CD4-positive, alpha-beta T cell treated with Interleukin-6 for 4 hours (primary cell): ENCODE measurements at places on chromosomes 1 and 21.

DNA sequence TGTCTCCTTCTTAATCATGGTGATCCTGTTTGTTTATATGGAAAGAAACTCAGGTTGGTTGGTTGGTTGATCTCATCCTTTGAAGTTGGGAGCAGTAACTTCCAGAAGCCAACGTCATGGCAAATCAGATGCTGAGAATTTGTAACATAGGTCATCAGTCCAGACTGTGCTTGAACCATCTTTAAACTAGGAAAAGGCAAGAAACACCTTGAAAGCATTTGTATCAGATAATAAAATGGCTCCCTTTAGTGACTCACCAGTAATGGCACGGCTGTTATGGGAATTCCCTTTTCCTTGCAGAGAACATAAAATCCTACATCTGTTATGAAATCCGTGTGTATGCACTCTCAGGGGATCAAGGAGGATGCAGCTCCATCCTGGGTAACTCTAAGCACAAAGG is 58.1 kb downstream of the SERBP1 start:
- DNase-seq: no peak

- DNase-seq: no peak
Observed at GRCh38 chr1:216332462-216332861, 90.8 kb downstream of the USH2A start.

- no peak for DNase-seq
Observed at GRCh38 chr1:47298025-47298699, 15.8 kb downstream of the STIL start.

DNA sequence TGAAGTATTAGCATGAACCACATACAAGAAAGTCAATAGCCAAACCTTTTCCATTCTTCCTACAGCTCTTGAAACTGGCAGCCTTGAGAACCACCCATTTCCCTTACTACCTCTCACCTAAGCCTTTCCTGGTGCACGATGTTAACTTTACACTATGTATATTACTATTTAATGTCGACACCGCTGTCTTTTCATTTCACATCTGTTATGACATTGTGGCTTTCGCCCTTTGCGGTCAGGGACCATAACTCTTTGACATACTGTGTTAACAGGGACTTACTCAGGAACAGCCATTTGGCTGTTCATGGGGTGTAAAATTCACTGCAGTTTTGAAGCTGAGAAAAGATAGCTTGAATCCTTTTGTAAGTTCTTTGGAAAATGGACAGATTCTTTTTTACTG is 21.1 kb upstream of the GPR88 start:
- no peak for DNase-seq

DNA sequence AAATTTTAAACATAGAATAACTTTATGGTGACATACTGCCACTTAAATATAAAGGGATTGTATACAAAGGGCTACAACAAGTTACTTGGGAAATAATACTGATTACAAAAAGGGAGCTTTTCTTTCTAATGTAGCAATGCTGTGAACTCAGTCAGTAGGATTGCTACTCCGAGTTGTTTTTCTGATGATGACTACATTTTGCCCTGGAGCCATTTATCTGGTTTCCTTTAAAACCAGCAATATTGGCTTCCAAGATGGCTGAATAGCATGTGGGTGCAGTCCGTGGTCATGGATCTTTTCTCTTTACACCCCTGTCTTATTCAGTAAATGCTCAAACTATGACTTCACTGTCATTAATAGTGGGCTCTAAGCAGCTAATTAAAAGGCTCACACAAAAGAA is 92.6 kb upstream of the NEK7 start:
- DNase-seq: no peak

- DNase-seq: peak; percentile 81
Observed at GRCh38 chr1:26889551-26890466, at the start of gene GPN2. Gene GPN2, minus strand, starts transcription at chr1:26890283. Its CDS starts 187 bp downstream, at chr1:26890096.

- DNase-seq: no peak
Observed at GRCh38 chr1:3327936-3328590, 126.4 kb upstream of the ARHGEF16 start.

DNA sequence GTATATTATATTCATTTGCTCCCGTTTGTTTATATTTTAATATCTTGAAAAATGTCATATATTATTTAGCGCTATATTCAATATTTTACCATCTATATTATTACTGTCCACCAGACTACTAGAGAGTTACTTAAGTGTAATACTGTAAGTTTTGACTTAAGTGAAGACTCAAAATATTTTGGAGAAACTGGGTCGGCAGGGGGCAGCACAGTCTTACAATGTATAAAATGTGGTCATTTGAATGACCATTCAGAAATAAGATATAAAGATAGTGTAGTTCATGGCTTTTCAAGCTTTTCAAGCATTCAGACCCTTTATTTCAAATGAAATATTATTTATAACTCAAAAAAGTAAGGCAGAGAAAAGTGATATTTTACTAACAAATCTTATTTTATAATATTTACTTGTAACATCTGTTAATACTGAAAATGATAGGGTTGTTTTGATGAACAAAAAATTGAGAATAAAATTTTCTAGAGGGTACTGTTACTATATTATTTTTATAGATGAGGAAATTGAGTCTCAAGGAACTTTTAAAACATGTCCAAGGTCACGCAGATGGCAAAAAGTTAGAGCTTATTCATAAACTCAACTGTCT is 89.0 kb upstream of the SERTAD4 start:
- peak; percentile 20 for DNase-seq

DNA sequence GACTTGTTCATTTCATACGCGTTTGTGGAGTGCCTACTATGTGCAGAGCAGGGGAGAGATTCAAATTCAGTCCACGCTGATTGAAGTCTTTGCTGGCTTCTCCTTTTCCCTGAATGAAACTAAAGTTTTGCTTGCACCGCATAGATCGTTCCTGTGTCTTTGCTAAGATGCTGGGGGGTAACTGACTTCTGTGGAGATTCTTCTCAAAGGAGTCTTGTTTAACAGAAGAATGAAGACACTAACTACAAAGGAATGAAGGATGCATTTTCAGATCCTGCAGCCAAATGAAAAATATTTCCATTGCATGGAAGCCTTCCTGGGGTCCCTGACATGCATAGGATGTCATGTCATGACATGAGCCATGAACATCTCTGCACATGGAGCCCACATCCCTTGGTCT is 26.9 kb upstream of the H6PD start:
- DNase-seq: no peak

DNA sequence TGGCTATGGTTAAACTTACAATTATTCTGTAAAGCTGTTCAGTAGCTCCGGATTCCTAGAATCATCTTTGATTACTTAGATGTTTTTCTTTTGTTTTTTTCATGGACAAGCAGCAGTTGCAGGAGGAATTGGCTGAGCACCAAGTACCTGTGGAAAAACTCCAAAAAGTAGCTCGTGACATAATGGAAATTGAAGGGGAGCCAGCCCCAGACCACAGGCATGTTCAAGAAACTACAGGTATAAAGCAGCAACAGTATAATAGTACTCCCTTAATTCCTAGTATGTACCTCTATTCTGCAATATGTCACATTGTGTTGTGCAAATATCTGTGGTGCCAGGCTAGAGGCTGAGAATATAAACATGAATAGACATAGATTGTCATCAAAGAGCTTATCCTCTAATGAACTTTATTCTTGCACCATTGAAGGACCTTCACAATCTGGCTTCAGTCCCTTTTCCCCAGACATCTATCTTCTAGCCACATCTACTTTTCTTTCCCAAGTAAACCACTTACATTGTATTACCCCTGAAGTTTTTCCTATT is 132.3 kb upstream of the BMP8A start:
- no peak for DNase-seq

DNA sequence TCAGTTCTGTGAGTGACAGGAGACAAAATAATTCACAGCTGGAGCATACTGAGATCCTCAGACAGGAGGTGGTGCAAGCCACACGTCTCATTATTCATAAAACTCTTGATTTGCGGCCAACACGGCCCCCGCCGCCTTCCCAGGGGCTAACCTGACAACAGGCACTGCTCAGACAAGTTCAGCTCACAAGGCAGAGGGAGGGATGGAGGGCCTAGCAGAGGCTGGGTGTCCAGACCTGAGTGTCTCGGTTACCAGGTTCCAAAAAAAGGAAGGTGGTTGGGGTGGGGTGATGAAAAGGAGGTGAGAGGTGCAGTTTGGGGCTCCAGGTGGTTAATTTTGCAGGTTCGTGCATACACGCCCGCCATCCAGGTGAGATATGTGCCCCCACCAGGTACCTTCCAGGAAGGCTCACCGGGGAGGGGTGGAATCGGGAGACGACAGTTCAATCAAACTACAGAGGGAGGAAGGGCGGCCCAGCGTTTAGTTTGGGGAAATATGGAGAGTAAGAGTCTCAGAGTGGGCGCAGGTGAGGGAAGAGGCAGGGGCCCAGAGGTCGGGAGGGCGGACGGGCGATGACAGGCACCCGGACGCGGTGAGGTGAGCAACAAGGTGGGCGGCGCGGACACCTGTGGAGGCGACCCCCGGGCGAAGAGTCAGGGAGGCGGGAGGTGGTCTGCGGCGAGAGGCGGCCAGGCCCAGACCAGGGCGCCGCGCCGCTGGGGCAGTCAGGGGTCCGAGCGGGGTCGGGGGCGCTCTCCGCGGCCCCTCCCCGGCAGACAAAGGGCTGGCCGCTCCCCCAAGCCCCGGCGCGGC is 629 bp downstream of the CTNNBIP1 start:
- DNase-seq: peak; percentile 27

DNA sequence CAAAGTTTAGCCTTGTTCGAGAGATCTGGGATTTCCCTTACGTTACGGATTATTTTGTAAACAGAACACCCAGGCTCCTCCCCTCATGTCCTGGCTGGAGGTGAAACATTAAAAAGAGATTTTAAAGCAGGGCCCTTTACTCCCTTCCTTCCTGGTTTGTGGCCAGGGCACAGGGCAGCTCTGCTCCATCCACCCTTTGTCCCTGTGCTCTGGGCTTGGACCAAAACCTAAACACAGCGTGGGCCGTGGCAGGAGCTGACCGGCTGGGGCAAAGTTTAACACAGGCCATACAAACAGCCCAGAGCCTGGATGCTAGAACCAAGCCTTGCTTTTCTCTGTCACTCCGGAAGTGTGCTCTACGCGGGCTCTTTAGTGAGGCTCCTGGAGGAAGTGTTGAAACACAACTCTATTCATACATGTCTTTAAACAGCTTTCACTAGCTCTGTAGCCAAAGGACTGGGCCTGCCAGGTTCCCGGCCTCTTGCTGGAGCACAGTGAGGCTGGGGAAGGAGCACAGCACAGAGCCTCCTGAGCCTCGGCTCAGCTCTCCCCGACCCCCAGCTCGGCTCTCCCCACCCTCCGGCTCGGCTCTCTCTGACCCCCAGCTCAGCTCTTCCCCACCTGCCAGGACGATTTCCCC is 84.7 kb downstream of the PDE9A start:
- DNase-seq: peak; percentile 69

- DNase-seq: no peak
Observed at GRCh38 chr1:168137515-168137821, 738 bp upstream of the GPR161 start.

DNA sequence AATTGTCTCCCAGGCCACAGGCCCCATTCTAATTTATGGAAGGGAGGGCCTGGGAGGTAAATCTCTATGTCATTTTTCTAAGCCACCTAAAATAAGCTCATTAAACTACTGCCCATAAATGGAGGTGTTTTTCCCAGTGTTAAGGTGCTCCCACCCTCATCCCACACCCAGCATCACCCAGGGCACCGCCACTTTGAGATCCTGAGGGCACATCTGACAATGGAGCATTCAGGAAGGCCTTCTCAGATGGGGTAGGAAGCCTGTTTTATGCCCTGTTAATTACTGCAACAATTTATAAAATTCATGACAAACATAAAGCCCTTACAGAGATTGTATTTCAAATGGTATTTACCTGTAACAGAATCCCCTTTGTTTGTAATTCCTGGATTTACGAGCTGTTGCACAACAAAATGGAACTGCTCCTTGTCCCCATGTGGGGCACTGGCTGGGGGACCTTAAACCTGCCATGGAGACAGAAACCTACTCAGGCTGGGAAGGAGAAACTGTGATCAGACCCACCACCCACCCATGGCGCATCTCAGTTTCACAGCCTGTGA is 319.5 kb upstream of the USP24 start:
- DNase-seq: no peak

DNA sequence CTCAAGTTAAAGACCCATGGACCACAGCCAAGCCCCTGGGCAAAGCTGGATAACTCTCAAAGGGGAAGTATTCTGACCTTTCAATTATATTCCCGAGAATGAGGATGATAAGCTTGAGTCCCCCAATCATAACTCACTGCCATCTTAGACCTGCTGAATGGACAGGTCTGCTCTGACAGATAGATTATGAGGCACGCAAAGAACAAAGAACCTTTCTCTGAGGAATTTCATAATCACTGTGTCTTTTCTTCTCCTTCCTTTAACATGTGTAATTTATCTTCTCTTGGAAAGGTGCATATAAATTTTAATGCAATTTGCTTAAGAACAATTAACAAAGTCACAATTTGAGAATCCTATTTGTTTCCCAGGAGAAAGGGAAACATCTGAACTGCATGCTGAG is 22.0 kb downstream of the PIGM start:
- DNase-seq: no peak

GRCh38 chr1:26745191-26745590 is 42.6 kb upstream of the PIGV start:
- no peak for DNase-seq

GRCh38 chr1:53521924-53522552 is 62.8 kb downstream of the DMRTB1 start:
- no peak for DNase-seq

DNA sequence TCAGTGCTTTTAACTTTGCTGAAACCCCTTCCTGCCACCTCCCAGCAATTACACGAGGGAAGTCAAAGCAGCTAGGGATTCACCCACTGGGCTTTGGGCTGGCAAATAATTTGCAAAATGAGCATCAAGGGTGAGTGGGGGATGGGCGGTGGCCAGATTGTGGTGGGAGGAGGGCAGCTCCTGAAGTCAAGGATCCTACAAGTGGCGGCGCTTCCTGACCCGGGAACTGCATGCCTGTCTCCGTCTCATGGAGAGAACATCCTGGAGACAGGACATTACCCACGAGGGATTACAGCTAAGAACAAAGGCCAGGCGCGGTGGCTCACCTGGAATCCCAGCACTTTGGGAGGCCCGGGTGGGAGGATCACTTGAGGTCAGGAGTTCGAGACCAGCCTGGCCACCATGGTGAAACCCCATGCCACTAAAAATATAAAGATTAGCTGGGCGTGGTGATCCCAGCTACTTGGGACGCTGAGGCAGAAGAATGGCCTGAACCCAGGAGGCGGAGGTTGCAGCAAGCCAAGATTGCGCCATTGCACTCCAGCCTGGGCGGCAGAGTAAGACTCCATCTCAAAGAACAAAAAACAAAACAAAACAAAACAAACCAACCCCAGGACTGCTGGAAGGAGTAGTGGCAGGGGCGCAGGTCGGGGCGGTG is 12.9 kb downstream of the TTC34 start:
- DNase-seq: no peak

DNA sequence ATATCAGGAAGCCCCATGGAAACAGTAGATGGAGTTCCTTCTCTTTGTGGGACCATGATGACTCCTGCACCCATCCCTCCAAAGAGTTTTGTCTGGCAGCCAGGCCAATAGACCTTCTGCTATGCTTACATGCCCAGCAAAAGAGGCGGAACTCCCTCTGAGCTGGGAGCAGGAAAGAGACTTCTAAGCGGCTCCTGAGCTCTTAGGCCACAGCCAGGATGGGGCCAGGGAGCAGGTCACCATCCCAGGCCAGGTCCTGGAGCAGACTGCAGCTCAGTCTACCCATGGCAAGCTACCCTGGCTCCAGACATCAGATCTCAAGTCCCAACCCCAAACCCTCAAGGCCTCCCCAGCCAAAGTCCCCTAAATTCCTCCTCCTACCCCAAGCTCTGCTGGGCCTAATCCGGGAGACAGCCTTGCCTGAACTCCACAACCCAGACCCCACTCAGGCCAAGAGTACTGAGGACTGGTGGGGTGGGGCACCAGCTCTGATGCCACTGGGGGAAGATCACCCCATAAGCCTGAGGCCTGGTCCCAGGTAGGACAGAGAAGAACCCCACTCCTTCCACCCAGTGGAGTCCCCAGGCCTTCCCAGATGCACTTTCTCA is 387.9 kb downstream of the MATN1 start:
- DNase-seq: no peak
